HFF-Myc (cell line): ENCODE measurements at places on chromosomes 5 and 9.

GRCh38 chr9:107437716-107438115 is 51.9 kb downstream of the KLF4 start:
- DNase-seq: no peak

DNA sequence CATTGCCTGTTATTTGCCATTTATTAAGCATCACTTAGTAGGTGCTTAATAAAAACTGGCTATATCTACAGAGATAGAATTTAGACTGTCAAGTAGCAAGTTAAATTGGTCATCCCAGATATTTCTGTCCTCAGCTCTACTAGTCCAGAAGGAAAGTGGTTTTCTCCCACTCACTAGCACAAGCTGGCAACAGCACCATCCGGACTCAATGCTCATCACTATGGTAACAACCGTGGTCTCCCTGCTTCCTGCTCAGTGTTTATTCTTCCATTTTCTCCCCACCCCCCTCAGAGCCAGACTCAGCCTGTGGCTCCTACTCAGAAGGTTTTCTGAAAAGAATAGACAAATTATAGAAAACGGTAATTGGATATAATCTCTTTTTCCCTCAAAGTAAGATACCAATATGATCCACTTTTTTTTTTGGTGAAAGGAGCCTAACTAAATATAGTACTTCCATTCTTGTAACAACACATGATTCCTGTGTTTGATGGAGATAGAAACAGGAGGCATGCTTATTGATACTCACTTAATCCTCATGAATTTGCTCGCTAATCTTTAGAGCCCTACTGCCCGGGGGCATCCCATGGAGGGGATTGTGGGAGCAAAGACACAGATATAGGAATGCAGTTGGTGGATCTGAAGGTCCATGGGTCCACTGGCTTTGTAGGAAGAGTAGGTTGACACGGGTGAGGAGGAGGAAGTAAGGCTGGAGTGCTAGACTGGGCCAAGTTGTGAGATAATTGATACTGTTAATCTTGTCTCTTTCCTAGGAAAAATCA is 191.4 kb downstream of the MAN2A1 start:
- no peak for DNase-seq

DNA sequence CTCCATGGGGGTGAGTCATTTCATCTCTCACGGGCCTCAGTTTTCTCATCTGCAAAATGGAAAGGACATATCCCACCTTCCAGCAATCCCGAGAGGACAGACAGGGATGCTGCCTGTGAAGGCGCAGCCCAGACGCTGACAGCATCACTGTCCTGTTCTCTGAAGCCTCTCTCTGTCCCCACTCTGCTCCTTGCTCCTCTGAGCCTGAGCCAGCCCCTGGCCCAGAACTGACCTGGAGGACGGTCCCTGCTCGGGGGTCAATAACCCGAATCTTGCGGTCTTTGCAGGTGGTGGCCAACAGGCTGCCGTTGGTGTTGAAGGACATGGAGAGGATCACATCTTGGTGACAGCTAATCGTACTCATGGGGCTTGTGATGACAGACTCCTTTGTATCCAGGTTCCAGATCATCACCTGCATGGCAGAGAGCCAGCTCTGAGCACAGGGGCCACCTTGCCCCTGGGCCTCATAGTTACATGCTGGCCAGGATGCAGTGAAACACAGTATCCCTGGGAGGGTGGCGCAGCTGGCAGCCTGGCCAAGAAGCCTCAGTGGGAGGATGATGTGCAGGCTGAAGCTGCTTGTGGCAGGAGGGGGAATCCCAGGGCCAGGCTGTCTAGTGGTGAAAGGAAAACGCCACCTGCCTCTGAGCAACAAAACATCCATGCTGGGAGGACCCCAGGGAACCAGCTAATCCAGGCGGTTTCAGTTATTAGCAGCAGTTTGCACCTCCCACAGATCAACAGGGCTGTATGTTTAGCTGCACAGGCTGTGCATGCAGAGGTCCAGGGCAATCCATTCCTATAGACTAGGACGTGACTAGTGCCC is 14.0 kb upstream of the TRIM14 start:
- DNase-seq: no peak

DNA sequence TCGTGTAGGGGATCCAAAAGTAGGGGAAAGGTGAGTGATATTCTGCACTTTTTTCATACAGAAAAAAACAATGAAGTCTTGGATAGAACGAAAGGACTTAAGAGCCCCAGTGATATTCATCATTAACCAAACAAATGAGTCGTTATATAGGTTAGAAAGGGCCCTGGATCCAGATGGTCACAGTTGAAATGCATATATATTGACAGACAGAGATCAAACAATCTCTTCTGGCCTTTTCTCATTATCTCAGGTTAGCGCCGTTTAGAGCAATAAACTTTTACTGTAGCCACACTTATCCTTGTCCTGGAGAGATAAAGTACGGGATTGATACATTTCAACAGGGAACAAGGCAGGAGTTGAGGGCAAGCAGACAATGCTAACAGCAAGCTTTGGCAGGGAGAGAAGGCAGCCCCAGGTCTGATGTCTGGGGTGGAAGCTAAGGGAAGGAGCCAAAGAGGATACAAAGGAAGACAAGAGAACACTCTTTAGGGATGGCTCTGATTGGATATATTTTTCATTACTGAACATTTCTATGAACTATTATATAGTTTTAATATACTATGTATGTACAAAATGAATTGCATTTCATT is 77.0 kb downstream of the LIFR start:
- no peak for DNase-seq

- no peak for DNase-seq
Measured at GRCh38 chr5:56607074-56607473, 208.3 kb upstream of the MAP3K1 start.

DNA sequence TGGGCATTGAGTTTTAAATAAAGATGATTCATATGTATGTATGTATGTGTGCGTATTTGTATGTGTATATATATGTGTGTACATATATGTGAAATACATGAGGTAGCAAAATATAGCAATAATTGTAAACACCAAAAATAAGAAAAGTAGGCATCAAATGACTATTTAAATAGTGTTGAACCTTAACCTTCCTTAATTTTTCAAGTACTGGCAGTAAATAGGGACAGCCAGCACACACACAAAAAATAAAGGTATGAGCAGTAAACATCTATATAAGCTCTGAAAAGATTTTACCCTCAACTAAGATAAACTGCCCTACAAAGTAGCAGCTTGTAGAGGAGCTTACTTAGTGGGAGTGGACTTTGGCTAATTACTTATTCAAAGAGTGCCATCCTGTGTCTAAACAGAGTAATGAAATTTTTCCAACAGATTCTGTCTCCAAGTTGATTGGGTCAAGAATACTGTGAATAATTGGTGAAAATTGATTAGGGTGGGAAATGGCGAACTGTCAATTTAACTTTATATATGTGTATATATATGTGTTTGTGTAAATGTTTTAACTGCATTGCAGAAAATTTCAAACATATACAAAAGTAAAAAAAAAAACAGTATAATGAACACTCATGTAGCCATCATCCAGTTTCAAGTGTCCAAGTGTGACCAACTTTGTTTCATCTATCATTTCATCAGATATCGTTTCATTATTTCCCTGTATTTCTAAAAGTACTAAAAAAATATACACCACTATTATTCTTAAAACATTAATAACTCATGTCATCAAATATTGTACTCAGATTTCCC is 2.0 kb upstream of the ADAMTS6 start:
- no peak for DNase-seq
